ENCODE measurements at places on chromosomes 5 and 9.
A peak's percentile ranks its signal among the peaks of the same experiment; 100 is the strongest.

GRCh38 chr9:2496169-2496568 is 125.4 kb upstream of the VLDLR start:
- DNase-seq: no peak

DNA sequence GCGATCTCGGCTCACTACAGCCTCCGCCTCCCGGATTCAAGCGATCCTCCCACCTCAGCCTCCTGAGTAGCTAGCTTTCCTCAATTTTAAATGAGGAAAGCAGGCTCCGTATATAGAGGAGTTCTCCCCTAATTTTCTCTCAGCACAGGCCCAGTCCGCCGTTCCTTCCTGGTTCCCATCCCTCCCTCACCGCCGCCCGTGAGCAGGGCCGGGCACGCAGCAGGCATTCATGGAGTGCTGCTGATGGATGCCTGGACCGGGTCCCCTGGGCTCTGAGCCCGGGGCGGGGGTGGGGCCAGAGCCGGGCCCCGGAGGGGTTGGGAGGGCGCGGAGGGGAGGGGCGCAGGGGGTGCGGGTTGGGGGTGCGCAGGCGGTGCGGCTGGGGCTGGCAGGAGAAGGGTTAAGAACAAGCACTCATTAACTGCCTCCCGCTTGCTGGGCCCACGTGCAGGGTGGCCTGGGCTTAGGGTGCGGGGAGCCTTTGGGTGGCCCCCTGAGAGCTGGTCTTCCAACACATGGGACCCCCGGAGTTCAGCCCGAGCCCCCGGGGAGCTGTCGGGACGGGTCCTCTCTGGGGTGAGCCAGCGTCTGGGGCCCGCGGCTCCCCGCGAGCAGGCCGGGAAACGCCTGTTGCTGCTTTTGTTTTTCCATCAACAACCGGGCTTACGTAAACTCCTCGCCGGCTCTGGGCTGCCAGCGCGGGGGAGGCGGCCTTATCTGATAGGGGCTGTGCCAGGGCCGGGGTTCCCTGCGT is 33.7 kb downstream of the LHX2 start:
- DNase-seq: peak; percentile 56

- DNase-seq: peak; percentile 98
These were observed 20.6 kb downstream of the TPPP start for GRCh38 chr5:672329-673160.

DNA sequence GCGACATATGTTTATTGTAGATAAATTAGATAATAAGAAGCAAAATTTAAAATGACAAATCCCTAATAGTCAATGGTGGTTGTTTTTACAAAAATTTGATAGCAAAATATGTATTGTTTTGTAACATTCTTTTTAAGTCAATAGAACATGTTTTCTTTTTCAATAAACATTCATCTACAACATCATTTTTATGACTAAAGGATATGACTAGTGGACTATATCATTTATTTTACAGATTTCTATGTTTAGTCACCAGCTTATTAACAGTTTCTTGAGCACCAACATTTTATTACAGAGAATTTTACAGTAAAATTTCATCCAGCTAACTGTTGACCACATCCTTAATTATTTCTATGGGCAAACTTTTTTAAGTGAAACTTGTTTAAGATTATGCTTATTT is 114.7 kb upstream of the IL7R start:
- no peak for DNase-seq

- no peak for DNase-seq
These were observed 529 bp downstream of the CSNK1A1 start for GRCh38 chr5:149550594-149551226.
